ENCODE measurements at places on chromosomes 1 and 21.
A peak's percentile ranks its signal among the peaks of the same experiment; 100 is the strongest.

- DNase-seq = no peak
Observed at GRCh38 chr1:241813768-241814320, 34.2 kb upstream of the EXO1 start.

GRCh38 chr1:11691928-11692711 is 610 bp downstream of the DRAXIN start:
- DNase-seq = no peak

GRCh38 chr1:2384130-2384860 is 7.1 kb downstream of the MORN1 start:
- no peak for DNase-seq

DNA sequence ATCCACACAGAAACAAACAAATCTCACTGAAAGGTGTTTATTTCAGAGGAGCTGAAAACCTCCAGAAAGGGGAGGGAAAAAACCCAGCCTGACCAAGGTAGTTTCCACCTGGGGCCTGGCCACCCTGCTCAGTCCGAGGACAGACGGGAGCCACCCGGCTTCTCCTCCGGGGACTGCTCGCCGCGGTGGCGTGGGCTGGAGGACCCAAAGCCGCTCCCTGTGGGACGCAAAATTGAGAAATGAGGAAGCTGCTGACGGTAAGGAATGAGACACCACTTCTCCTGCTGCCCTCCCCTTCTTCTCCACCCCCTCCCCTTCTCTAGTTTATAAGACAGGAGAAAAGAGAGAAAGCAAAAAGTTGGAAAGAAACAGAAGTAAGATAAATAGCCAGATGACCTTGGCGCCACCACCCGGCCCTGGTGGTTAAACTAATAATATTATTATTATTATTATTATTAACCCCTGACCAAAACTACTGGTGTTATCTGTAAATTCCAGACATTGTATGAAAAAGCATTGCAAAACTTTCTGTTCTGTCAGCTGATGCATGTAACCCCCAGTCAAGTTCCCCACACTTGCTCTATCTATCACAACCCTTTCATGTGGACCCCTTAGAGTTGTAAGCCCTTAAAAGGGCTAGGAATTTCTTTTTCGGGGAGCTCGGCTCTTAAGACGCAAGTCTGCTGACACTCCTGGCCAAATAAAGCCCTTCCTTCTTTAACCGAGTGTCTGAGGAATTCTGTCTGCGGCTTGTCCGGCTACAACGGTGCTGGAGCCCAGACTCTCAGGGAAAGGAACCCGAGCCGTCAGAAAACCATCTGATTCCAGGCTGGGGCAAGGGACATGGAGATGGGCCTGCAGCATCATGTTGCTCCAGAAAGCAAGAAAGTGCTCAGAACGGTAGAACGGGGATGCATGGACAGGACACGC is 12.5 kb downstream of the ITGB2 start:
- no peak for DNase-seq

DNA sequence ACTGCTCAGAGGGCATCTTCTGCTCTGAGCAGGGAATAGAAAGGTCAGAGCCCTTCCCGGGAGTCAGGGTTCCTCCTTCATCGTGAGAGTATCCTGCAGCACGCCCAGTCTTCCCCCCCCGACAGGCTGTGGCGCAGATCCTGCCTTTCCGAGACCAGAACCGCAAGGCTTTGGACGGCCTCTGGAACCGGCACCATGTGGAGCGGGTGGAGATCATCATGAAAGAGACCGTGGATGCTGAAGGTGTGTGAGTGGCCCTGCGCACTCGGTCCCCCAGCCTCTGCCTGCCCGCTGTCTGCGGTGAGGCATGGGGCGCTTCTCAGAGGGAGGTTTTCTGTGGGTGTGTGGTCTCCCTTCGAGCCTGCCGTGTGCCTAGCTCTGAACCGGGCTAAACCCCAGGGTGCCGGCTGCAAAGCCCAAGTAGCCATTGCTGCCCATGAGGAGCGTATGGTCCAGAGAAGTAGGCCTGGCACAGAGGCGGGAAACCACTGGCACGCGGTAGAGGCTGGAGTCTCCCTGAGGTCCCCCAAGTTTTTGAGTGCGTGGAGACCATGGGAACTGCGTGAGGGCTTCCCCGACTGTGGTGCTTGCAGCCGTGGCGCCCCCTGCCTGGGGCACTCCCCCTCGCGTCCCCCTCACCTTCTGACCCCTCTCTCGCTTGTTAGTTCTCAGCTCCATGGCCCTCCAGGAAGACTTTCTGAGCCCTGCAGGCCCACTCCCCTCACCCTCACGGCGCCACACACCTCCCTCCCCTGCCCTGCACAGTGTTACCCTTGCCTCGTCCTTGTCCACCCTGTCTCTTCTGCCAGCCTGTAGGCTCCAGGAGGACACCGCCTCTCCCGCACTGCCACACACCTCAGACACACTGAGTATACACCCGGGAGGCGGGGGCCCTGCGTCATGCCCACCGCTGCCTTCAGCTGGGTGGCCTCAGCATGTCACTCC is 12.5 kb downstream of the H6PD start:
- DNase-seq = no peak

DNA sequence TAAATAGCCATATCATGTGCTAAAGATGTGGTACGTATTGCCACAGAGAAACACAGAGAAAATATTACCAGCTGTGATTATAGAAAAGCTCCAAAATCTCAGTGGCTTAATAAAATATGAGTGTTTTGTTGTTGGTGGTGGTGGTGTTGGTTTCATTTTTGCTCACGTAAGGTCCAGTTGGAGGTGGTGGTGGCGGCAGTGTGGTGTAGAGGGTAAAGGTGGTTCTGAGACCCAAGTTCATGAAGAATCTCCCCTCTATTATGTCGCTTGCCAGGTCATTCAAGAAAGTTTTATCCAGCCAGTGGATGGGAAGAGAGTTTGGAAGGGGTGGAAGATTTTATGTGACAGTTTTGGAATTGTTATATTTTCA is 217.6 kb upstream of the SAMSN1 start:
- no peak for DNase-seq

GRCh38 chr1:210728437-210729149 is 399.9 kb downstream of the HHAT start:
- no peak for DNase-seq

DNA sequence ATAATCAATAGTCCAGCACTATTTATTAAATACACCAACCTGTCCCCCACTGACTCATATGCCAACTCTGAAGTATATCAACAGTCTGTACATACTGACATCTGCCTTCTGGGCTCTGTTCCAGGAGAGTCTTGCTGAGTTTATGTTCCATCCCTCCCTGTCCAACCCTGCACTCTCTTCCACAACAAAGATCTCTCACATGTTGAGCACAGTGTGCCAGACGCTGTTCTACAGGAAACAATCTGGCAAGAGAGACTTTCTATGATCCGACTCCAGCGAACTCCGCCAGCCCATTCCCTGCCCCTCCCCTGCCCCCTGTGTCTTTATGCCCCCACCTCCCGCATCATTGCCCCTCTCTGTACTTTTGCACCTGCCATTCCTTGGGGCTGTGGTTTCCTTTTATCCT is 3.4 kb downstream of the LACTBL1 start:
- DNase-seq = peak; percentile 97

DNA sequence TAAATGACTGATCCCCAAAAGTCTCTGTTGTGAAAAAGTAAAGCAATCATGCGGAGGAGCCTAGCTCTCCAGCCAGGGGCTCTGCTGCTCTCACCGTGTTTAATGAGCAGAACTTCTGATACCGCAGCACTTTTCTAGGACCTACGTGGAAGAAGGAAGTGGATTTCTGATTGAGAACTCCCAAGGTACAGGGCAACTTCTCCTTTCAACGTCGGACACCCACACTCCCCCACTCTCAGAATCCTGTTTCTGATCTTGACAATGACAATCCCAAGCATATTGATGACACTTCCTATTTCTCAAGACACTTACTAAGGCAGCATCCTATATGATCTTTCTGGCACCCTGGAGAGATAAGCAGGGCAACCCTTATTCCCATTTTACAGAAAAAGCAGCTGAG is 78.4 kb downstream of the PROX1 start:
- DNase-seq = no peak

GRCh38 chr1:41281334-41281733 is 39.2 kb upstream of the SCMH1 start:
- DNase-seq = no peak

DNA sequence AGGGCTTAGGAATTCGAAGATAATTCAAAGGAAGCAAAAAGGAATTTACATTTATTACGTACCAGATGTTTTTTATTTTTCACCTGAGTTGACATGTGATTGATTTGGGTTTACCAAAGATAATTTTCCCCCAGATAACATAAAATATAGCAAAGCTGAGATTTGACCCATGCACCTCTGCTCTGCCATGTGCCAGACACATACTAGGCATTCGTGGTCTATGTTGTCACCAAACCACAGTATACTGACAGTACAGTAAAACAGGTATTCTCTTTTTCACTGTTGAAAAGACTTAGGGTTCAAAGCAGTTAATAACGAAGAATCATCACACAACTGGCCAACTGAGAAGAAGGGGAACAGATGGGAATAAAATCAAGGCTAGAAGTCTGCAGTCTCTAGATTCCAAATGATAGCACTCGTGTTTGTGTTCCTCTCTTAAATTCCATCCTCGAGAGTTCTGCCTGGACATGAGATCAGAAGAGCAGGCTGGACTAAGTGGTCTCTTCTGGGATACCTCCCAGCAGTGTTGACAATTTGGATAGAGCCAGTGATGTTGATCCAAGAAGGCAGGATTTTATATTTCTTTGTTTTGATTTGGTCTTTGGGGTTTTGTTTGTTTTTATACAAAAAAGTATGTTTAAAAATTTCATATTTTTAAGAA is 85.3 kb upstream of the RAVER2 start:
- no peak for DNase-seq

- DNase-seq = no peak
Observed at GRCh38 chr1:238063454-238063853, 172.7 kb upstream of the ZP4 start.

DNA sequence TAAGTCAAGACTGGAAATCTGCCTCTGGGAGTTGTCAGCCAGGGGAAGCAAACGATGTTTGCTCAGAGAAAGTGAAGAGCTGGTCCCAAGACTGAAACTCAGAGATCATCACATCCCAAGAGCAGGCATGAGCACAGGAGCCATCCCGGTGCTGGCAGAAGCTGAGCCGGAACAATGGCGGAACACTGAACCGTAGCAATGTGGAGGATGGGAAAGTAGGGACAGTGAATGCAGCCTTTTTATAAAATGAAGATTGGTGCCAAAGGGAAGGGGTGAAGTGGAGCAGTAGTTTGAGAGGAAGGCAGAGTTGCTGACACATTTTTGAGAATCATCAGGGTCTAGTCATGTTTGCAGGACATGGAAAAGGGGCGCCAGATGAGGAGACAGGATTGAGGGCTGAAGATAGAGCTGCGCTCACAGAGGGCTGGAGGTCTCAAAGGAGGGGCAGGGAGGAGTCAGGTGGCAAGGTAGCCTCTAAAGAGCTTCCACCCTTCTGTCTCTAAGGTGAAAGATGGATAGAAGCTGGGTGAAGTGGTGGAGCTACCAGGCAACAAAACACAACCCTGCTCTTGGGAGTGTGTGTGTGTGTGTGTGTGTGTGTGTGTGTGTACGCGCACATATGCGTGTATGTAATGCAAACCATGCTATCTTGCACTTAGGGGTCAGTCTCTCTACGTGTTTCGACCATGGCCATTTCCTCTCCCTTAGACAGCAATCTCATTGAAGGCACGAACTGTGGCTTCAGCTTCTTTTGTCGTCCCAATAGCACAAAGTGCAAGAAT is 94.3 kb upstream of the IRF2BP2 start:
- no peak for DNase-seq

- no peak for DNase-seq
Observed at GRCh38 chr1:162892906-162893611, 32.1 kb upstream of the CCDC190 start.

GRCh38 chr1:180428782-180429695 is 73.3 kb downstream of the ACBD6 start:
- no peak for DNase-seq

DNA sequence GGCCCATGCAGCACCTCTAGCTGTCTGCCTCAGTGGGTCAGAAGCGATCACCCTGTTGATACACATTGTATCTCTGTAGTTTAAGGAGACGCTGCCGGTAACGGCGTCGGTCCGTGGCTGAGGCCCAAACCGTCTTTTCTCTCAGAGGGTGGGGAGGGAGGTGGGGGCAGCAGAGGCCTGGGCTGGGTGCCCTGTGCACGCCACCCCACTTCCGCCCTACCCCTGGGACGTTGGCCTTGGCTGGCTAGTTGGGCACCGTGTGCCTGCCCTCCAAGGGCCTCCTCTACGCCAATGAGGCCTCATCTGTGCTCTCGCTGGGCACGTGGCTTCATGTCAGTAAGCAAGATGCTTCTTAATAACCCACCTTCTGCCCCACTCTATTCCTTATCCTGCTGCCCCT is 9.4 kb downstream of the ZC3H12A start:
- DNase-seq = no peak

DNA sequence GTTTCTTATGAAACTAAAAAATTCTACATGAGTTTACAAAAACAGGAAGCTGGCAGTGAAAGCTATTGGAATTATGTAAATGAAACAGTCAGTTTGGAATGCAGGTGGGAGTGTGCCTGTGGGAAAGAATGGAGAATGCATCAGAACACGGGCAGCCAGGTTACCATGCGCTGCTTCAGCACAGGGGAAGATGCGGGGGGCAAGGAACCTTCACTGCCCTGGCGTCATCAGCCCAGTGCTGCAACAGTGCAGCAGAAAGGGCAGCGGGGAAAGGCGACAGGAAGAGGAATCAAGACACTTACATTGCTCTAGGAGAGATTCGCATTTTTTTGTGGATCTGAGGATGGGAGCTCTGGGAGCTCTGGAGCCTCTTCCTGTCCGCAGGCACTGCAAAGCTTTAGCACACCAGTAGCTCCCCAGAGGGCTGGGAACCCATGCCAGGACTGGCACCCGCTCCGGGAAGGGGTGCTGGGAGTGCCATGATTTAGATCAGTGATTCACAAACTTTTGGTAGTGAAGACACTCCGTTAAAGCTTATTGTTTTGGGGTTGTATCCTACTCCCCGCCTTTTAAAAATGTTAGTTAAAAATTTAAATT is 64.1 kb upstream of the WDR26 start:
- no peak for DNase-seq

DNA sequence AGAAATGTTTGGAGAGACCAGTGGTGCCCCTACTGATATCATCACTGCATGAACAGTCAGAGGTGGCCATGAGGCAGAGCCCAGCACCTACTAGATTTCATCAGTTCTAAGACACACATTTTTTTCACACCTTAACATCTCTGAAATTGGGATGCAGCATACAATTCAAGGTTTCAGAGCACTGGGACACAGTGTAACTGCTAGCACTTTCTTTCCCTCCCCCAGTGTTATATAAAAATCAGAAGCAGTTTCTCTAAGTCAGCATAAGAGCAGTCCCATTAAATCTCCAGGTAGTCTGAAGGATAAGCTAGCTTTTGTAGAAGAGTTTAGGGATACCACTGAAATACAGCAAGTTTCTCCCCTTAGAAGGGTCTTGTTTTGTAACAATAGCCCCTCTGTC is 10.0 kb upstream of the ANGPTL7 start:
- no peak for DNase-seq

DNA sequence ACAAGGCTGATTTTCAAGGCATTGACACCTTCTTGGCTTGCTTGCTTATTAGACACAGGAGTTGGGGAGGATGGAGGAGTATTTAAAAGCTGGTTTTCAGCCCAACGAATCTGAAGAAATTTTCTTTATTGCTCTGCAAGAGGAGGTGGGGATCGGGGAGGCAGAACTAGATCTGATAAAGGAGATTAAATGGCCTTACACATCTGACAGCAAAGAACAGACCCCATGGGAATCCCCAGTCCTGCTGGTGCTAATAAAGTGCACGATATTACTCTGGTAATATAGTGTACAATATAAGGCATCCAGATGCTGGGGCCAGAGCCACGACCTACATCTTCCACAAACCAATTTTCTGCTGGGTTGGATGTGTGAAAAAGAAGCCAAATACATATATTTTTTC is 323.0 kb downstream of the OMA1 start:
- no peak for DNase-seq
